Spinal cord (tissue), 10 donors: ENCODE measurements at places on chromosomes 11 and 22. TPM values are rescaled to one million over a fixed set of nuclear protein-coding genes. Genes with fewer than 3 reads are reported as not detected.
A peak's percentile ranks its signal among the peaks of the same experiment; 100 is the strongest.

Gene SCGB1C1
- not detected for total RNA-seq

Gene SLC25A1
- 60.5 TPM for total RNA-seq

Gene PLAAT2
- total RNA-seq, result 0.28 TPM

Gene CLNS1A
- total RNA-seq, result 155 TPM

Gene C11orf87
- total RNA-seq, result 56.1 TPM

Gene LUZP2
- total RNA-seq, result 118 TPM

Gene KRTAP5-1
- total RNA-seq, result not detected

Gene SPDYC
- not detected for total RNA-seq

Gene OR52I2
- not detected for total RNA-seq

DNA sequence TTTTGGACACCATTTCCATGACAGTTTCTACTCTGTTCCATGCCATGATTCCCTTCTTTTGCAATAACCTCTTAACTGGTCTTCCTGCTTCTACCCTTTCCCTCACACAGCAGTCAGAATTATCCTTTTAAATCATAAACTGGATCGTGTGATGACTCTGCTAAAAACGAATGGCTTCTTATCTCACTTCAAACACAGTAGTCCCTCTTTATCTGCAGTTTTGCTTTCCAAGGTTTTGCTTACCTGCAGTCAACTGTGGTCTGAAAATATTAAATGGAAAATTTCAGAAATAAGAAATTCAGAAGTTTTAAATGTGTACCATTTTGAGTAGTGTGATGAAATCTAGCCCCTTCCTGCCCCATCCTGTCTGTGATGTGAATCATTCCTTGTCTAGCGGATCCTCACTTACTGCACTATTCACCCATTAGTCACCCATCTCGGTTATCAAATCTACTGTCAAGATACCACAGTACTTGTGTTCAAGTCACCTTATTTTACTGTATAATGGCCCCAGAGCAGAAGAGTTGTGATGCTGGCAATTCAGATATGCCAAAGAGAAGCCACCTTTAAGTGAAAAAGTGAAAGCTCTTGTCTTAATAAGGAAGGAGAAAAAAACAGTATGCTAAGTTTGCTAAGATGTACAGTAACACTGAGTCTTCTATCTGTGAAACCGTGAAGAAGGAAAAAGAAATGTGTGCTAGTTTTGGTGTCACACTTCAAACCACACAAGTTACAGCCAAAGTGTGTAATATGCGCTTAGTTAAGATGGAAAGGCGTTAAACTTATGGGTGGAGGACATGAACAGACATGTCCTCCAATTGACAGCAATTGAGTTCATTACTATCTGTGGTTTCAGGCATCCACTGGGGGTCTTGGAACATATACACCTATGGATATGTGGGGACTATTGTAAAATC, 283.0 kb downstream of the DDX10 start:
- DNase-seq, result no peak

GRCh38 chr11:10032935-10033334, 261.1 kb downstream of the SBF2 start:
- no peak for DNase-seq

DNA sequence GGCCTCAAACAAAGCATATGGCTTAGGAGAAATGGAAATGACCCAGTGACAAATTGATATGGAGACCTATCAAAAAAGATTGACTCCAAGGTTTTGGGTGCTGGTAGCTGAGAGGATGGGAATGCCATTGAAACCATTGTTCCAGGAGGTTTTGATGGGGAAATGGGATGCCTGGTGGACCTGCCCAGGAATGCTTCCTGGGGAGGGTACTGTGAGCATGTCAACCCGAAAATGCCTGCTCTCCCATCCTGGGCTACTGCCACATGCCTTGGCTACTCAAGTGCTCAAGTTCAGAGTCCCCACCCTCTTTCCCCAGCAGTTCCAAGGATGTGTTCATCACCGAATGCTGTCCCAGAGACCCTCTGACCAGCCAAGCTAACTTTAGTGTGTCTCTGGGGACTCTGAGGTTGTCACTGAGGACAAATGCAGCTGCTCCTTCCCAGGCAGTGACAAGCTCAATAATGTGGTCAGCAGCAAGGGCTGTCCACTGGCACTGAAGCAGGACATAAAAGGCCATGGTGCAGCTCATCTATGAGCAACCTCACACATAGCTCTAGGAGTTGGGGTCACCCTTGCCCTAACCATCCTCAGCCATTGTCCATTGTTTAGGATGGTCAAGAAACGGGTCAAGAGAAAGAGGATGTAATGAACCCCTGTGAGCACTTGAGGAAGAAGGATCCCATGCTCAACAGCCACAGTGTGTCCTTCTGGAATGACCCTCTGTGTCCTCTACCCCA, 83.7 kb downstream of the TRIM29 start:
- DNase-seq, result no peak

- no peak for DNase-seq
These were observed 4.5 kb upstream of the FGF3 start for GRCh38 chr11:69823641-69824265.

DNA sequence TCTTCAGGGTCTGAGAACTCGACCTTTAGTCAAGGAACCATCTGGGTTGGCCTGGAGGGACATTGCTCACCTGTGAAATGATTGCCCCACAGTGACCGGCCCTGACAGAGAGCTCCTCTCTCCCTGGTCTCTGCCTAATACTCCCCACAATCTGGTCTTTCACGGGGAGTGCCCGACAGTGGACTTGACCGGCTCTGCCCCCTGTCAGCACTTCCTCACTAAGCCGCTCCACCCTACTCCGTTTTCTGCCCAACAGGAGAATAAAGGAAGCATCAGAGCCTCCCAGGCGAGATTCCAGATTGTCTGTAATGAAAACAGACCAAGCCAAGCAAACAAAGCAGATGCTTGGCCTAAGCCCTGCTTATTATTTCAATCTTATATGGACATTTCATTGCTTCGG, 87.8 kb downstream of the FBXO7 start:
- DNase-seq, result no peak

DNA sequence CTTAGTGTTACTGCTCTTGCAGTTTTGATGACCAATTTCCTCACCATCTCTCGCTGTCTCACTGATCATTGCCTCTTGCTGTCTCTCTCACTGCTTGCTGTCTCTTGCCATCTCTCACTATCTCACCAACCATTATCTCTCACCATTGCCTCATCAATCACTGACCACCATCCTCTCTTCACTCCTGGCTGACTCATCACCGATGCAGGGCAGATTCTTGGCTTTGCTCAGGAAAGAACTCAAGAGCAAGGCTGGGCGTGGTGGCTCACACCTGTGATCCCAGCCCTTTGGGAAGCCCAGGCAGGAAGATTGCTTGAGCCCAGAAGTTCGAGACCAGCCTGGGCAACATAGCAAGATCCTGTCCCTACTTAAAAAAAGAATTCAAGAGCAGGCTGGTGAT, 66.3 kb upstream of the SYN3 start:
- DNase-seq, result no peak

GRCh38 chr11:60118338-60118737, 29.9 kb downstream of the MS4A2 start:
- DNase-seq, result no peak

GRCh38 chr22:18120857-18121256, 10.2 kb downstream of the TUBA8 start:
- no peak for DNase-seq

DNA sequence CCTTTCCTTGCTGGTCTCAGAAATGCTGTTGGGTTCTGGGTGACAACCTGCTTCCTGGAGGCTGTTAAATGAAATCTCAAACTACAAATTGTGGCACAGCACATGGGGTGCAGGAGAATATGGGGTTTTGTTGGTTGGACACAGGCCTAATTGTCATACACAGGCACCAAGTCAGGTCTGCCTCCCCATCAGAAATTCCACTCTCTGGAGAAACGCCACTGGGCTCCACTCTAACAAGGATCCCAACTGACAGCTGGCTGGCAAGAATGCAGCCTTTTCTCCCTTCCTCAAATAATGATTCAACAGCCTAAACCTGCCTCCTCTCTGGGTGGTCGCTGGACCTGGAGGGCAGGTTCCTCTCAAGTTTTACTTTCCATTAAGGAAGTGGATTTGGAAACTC, 177.8 kb upstream of the NARS2 start:
- no peak for DNase-seq

- DNase-seq, result no peak
These were observed 102.2 kb downstream of the TRIM29 start for GRCh38 chr11:120035756-120036155.

GRCh38 chr11:69670158-69670845, 4.9 kb downstream of the LTO1 start:
- peak; percentile 92 for DNase-seq
